ENCODE measurements at places on chromosomes 7 and 10. TPM values are rescaled to one million over a fixed set of nuclear protein-coding genes. Genes with fewer than 3 reads are reported as not detected.

- no peak for DNase-seq
These were observed 10.3 kb upstream of the PBLD start for GRCh38 chr10:68342909-68343516.

DNA sequence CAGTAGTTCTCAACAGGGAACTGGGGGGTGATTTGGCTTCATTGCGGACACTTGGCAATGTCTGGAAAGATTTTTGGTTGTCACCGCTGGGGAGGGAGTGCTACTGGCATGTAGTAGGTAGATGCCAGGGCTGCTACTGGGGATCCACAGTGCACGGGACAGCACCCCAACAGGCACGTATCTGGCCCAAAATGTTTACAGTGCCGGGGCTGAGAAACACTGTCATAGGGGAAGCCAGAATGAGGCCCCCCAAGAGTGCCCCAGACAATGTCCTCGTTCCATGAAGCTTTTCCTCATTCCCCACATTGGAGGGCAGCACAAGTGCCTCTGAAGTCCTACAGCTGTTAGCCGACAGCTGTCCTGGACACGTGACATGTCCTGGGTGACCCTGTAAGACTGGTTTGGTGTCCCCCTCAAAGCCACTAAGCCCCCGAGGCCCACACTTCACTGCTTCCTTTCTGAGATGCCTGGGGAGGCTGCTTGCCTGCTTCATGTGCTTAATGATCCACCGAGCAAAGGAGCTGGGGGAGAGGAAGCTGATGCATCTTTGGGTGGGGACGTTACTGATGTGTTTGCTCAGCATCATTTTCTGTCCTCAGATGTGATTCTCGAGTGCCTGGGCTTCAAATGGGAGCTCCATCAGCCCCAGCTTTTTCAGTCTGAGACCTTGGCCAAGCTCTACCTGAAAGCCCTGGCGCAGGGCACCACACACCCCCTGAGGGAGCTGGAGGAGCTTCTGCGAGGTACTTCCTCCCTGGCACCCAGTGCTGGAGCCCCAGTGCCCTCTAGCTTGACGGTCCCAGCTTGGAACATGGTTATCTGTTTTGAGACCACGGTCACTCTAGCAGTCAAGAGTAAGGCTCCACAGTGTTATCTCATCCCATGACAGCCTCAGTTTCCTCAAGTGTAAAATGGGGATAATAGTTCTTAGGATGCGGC, 14.7 kb downstream of the BTBD16 start:
- no peak for DNase-seq

GRCh38 chr10:9910446-9910845, 1107.2 kb upstream of the CELF2 start:
- DNase-seq = no peak

- DNase-seq = no peak
These were observed 115.8 kb downstream of the INHBA start for GRCh38 chr7:41586931-41587640.

DNA sequence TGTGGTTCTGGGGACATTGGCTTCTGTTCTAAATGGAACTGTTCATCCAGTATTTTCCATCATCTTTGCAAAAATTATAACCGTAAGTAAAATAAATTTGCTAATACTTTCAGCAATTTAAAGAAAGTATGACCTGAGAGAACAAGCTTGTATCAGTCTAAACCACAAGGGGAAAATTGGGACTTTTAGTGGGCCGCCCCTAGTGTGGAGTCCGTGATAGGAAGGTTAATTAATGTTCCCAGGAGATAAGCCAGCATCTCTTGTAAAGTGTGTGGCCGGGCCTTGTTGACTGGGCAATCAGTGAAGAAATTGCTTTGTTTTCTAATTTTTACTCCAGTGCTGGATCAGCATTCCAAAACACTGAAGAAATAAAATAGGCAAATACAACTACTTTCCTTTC, 83.0 kb downstream of the ABCB5 start:
- no peak for DNase-seq

GRCh38 chr7:24701261-24702235, 55.7 kb downstream of the GSDME start:
- no peak for DNase-seq

DNA sequence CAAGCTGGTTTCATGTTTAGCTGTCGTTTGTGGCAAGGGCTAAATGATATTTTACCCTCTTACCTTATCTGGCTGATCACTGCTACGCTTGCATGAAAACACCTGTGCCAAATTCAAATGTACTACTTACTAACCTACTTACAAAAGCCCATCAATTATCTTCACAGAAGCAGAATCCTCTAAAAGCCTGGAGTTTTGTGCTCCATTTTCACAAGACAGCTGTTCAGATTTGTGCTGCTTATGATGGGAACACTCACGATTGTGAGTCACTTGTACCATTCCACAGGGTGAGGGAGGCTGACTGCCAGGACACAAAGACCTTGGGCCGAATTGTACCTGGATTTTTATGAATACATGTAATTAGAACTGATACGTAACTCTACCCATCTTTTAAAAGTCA, 245.0 kb upstream of the NPY start:
- no peak for DNase-seq

DNA sequence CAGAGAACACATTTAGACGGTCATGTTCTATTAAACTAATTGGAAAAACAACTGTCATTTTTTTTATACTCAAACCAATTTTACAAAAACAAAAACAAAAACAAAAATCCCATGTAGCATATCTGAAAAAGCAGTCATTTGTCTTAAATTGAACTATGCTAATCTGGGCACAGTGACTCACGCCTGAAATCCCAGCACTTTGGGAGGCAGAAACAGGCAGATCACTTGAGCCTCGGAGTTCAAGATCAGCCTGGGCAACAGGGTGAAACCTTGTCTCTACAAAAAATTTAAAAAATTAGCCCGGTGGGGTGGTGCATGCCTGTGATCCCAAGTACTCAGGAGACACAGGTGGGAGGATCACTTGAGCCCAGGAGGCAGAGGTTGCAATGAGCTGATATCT, 253.4 kb downstream of the DOCK4 start:
- no peak for DNase-seq

- DNase-seq = no peak
These were observed 16.2 kb downstream of the LHPP start for GRCh38 chr10:124477614-124478363.

Gene CD36
- polyA plus RNA-seq = not detected

Gene AKR1C1
- not detected for polyA plus RNA-seq

GRCh38 chr7:55082228-55082603, 63.4 kb downstream of the EGFR start:
- DNase-seq = no peak

Measured in CD8-positive, alpha-beta memory T cell (primary cell).